Right ventricle myocardium superior (tissue), 1 donor: ENCODE measurements at places on chromosomes 5 and 9. TPM values are rescaled to one million over a fixed set of nuclear protein-coding genes. Genes with fewer than 3 reads are reported as not detected.

DNA sequence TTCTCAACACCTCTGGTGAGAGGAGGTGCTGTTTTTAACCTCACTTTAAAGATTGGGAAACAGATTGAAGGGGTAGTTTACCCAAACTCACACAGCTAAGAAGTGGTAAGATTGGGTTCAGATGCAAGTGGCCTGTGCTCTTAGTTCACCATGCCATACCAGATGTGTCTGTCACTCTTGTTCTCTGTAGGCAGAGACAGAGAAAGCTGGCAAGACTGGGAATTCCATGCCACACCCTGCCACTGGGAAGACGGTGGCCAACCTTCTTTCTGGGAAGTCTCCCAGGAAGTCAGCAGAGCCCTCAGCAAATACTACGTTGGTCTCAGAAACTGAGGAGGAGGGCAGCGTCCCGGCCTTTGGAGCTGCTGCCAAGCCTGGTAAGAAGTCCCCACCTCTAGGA lies 11.0 kb downstream of the TCOF1 start:
- DNase-seq: no peak

- DNase-seq: peak; percentile 62
Measured at GRCh38 chr5:1930880-1931603, 48.3 kb upstream of the IRX4 start.

GRCh38 chr5:76938177-76938576 lies 14.7 kb upstream of the CRHBP start:
- no peak for DNase-seq

The GABBR2 gene
- total RNA-seq: 0.30 TPM

The HMMR gene
- 0.54 TPM for total RNA-seq

The FOXD4L6 gene
- total RNA-seq: not detected

The GDF9 gene
- 0.16 TPM for total RNA-seq
